Fibroblast of upper back skin (primary cell): ENCODE measurements at places on chromosomes 1 and 21.

- DNase-seq, result peak; percentile 97
These were observed at the start of gene CREB3L4 for GRCh38 chr1:153967107-153967999. Gene CREB3L4, plus strand, starts transcription at chr1:153967902. Its CDS starts 624 bp downstream, at chr1:153968526.

GRCh38 chr1:75338616-75339483 is 204.7 kb downstream of the LHX8 start:
- DNase-seq, result no peak

DNA sequence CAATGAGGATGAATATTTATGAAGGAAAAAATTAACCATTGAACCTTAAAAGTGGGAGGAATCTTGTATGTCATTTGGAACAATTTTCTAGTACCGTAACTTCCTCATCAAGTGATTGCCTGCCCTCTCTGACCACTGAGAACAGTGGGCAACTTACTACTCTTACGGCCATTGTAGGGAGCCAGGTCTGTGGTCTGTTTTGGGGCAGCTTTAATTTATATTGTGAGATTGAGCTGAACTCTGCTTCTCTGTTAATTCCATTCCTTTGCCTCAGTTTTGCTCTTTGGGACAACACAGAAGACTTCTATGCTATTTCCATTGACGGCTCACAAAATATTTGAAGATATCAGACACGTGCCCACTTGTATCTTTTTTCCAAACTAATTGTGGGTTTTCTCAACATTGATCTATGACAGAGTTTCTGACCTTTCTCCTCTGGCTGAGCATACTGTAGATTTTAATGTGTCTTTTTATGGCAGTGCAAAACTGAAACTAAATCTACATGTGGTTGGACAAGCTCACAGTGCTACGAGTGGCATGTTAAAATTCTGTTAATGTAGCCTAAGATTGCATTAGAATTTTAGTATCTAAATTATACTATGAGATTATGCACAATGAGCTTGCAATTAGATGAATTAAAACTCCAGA is 27.8 kb upstream of the ZNF281 start:
- peak; percentile 36 for DNase-seq

GRCh38 chr1:183023146-183023600 is at the start of gene LAMC1:
Gene LAMC1, plus strand, starts transcription at chr1:183023420. Its CDS starts 297 bp downstream, at chr1:183023717.
- DNase-seq, result peak; percentile 86

DNA sequence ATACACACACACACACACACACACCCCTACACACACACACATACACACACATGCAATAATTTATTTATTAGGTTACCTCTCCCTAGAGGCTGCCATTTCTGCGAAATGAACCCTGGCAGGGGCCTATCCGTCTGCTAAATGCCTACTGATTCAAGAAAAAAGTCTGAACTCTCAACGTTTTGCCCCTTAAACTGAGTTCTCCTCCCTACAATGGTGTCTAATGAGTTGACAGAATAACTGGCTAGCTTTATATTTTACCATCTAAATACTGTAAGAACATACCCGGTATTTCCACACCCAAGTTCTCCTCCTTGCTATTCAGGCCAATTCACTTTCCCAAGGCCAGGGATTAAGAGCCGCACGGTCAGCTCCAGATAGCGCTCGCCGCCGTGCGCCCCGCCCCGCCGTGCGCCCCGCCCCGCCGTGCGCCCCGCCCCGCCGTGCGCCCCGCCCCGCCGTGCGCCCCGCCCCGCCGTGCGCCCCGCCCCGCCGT is 339 bp upstream of the RNPC3 start:
- DNase-seq, result peak; percentile 49

- DNase-seq, result no peak
These were observed 321.3 kb upstream of the USP24 start for GRCh38 chr1:55536545-55536865.

- no peak for DNase-seq
These were observed 28.4 kb downstream of the SLC19A1 start for GRCh38 chr21:45513741-45514310.

- no peak for DNase-seq
These were observed 499 bp upstream of the SH3GLB1 start for GRCh38 chr1:86703696-86704457.

DNA sequence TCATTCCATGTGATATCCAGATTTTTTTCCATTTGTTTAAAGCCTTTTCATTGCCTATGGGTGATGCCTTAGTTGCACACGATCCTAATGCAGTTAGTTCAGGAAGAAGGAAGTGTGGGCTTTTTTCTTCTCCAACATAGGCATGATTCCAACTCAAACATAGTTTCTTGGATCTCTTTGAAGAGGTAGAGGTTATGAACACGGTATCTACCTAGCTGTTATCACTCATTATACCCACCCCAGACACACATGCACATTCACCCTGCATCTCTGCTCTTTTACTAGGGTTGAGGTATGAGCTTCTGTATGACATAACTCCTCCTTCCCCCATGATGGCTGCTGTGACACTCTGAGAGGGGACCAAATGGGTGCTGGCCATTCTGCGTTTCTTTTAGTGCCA is 122.1 kb upstream of the ZNF648 start:
- DNase-seq, result no peak

- no peak for DNase-seq
These were observed 1.3 kb downstream of the PLD5 start for GRCh38 chr1:242522996-242523718.

GRCh38 chr21:20971296-20971921 is 26.8 kb upstream of the NCAM2 start:
- DNase-seq, result peak; percentile 75

GRCh38 chr1:119288751-119289150 is 79.8 kb upstream of the HAO2 start:
- peak; percentile 47 for DNase-seq

DNA sequence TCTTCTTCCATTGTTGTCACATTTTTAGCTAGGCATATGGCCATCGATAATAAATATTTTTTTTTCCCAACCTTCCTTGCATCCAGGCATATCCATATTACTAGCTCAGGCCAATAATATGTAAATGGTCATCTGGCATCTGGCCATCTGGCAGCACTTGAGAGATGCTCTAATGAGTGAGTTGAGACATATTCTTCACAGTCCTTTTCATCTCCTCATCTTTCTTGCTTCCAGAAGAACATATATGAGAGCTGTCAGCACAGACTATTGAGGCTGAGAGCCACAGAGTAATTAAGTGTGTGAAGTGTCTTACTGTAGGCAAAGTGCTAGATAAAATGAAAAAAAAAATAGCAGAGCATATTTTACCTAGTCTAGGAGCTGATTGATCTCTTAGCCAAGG is 628.4 kb upstream of the TMPRSS15 start:
- DNase-seq, result no peak

DNA sequence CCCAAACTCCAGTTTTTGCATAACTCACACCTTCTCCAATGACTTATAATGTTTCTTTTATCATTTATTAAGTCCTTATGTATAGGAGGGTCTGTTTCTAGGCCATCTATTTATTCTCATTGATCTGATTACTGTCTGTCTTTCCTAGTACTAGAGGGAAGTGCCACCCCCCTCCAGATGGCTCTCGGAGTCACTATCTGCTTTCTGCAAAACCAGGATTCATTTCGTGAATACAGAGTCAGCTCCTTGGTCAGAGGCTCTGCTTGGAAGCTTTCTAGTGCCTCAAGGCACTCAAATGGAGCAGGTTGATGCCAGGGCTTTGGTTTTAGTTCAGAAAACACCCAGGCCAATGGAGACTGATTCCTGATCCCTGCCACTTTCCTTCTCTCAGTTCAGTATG is 102.3 kb upstream of the CD34 start:
- no peak for DNase-seq

DNA sequence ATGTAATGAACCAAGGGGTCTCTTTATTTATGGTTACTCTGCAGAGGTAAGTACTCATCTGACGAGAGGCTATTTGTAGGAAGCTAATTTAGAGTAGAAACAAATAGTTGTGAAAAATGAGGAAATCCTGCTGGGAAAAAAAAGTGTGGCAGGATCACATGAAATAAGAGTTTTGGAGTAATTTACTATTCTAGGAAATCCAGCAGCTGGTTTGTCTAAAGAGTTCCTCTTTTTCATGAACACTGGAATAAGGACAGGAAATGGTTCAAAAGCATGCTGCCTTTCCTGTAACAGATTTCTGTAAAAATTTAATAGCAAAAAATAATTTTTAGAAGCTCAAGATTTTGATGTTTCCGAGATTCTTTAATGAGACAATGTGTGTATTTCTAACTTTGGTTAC is 177.3 kb downstream of the CHRM3 start:
- DNase-seq, result no peak
